ENCODE measurements at places on chromosomes 7 and 10.

DNA sequence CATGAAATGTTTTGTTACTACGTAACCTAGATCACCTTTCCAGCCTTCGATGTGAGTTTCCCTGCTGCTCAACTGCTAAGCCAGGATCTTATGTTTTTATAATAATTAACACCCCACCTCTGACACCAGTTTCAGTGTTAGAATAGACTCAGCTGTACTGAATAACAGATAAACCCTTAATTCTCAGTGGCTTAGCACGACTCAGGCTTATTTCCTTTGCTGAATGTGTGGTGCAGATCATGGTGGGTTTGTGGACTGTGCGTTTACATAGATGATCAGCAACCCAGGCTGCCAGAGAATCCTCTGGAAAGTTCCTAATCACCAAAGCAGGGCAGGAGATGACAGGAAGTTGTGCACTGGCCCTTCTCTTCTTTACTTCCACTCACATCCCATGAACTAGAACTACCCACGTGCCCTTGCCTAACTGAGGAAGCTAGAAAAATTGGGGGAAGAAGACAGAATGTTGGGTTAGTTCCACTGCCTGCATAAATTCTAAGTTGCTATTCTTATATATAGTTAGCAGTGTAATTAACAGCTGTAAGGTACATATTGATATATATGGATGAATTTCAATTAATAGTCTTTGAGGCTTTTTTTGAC lies 111.8 kb downstream of the MAPK8 start:
- DNase-seq, result no peak

GRCh38 chr7:67823345-67823744 lies 826.7 kb downstream of the TYW1 start:
- DNase-seq, result no peak

DNA sequence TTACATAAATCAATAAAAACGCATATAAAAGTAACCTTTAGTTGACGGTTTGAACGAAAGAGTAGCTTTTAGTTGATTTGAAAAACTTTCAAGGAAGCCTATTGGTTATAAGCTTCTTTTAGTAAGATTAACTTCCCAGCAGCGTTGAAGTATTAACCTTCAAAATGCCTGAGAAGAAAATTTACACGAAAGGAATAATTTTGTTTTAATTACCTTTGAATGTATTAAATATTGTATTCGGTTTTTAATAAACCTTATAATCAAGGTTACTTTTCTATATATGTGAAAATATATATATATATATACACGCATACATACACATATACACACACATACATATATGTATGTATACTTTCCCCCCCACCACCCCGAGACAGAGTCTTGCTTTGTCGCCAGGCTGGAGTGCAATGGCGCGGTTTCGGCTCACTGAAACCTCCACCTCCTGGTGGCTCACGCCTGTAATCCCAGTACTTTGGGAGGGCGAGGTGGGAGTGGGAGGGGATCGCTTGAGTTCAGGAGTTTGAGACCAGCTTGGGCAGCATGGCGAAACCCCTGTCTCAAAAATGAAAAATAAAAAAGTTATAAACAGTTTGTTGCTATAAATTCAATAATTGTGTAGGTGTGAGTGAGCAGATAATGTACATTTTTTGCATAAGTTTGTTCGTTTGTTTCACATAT lies 57.6 kb upstream of the EZH2 start:
- no peak for DNase-seq

DNA sequence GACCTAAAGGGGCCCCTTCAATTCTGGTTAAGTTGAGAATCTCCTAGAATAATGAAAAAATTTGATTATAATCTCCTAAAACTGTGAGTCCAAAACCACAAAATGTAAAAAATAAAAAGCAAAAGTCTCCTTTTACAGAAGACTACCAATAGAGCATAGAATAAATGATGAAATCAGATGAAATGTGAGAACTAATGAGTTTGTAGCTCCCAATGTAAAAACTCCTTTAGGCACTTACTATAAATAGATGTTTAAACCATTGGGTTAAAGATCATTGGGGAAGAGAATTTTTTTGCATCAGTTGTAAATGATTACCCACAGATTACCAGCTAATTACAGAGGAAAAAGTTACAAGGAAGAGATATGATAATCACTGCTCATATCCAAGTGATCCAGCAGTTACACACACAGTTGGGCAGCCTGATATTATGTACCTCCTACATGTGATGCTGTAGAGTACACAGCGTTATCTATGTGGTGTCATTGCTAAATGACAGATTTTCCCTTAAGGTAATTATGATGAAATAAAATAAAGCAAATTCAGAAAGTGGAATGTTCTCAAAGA lies 282.7 kb upstream of the SEMA3D start:
- no peak for DNase-seq

DNA sequence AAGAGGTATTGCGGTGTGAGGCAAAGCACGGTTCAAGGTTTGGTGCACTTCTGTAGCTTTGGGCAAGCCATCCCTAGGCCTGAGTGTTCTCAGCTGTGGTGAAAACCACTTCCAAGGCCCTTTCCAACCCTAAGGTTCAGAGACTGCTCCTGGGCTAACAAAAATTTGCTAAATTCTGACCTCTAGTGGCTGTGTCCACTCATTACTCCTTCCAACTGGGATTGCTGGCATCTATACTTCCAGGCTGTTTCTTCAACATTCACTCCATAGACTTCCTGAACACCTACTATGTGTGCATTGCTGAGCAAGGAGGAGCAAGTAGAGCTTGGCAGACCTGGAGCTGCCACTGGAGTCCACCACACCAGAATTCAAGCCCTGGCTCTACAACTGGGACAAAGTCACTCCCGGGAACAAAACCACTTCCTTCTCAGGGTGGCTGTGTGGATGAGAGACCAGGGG lies 29.3 kb upstream of the SH3PXD2A start:
- DNase-seq, result no peak
